Activated T-cell treated with anti-CD3 and anti-CD28 coated beads, Interleukin-2, amount 50 U/mL, for 72 hours (primary cell): ENCODE measurements at places on chromosomes 2 and 18. TPM values are rescaled to one million over a fixed set of nuclear protein-coding genes. Genes with fewer than 3 reads are reported as not detected.

The GAREM2 gene
- 1.9 TPM for total RNA-seq

The CNDP2 gene
- 211 TPM for total RNA-seq

The GATA6 gene
- total RNA-seq, result 0.39 TPM

The DUSP19 gene
- total RNA-seq, result 2.8 TPM

The ANKRD30BL gene
- total RNA-seq, result not detected

The STEAP3 gene
- 0.17 TPM for total RNA-seq

The PLCD4 gene
- 0.24 TPM for total RNA-seq

The TEX44 gene
- total RNA-seq, result not detected

The SCTR gene
- not detected for total RNA-seq

The LAMA1 gene
- total RNA-seq, result not detected

The NETO1 gene
- total RNA-seq, result 0.72 TPM

The APCDD1 gene
- not detected for total RNA-seq

The CPO gene
- total RNA-seq, result 0.21 TPM

The CNDP1 gene
- 0.16 TPM for total RNA-seq

The ALK gene
- not detected for total RNA-seq

The NAT8 gene
- not detected for total RNA-seq

The CCDC195 gene
- total RNA-seq, result not detected

The ITGAV gene
- total RNA-seq, result 11.2 TPM

The TSPYL6 gene
- not detected for total RNA-seq

The TM4SF20 gene
- total RNA-seq, result not detected

The MDH1B gene
- 0.96 TPM for total RNA-seq

The IL36RN gene
- not detected for total RNA-seq

The PTPRN gene
- 2.5 TPM for total RNA-seq

The OR6B2 gene
- total RNA-seq, result not detected

The ACAA2 gene
- total RNA-seq, result 79.0 TPM

The TGFA gene
- total RNA-seq, result 2.5 TPM
